Activated CD8-positive, alpha-beta memory T cell treated with anti-CD3 and anti-CD28 coated beads, Interleukin-2, amount 50 U/mL, for 4 hours (primary cell): ENCODE measurements at places on chromosomes 11 and 22.

DNA sequence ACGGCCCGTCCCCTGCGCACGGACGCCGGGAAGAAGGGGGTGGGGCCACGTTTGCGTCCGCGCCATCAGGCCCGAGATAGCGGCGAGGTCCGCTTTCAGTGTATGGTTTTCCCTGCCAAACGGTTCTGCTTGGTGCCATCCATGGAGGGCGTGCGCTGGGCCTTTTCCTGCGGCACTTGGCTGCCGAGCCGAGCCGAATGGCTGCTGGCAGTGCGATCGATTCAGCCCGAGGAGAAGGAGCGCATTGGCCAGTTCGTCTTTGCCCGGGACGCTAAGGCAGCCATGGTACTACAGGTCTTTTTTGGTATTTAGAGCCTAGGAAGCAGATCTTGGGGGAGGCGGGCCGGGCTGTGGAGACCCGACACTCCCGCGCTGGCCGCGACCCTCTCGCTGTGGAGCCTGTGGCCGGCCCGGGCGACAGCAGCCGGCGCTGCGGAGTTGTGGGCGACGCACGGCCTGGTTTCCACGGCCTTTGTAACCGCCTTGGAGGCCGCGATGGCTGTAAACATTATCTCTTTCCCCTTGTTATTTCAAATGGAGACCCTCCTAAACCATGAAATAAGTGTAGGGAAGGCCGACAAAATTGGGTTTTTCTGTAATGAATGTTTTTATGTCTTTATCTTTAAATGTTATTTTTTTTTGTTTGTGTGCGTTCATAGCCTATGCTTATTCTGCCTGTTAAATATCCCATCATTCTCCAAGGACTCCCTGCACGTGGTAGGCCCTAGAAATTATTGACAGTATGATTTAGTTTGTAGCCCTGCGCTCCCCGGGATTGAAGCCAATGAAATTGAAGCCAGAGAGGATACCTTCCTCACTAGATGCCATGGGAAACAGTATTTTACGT lies at the start of gene AASDHPPT:
Gene AASDHPPT (plus strand): TSS at position 54 of the 847 bp plus-strand sequence. CDS start 49 bp downstream, at position 103.
- DNase-seq: no peak

DNA sequence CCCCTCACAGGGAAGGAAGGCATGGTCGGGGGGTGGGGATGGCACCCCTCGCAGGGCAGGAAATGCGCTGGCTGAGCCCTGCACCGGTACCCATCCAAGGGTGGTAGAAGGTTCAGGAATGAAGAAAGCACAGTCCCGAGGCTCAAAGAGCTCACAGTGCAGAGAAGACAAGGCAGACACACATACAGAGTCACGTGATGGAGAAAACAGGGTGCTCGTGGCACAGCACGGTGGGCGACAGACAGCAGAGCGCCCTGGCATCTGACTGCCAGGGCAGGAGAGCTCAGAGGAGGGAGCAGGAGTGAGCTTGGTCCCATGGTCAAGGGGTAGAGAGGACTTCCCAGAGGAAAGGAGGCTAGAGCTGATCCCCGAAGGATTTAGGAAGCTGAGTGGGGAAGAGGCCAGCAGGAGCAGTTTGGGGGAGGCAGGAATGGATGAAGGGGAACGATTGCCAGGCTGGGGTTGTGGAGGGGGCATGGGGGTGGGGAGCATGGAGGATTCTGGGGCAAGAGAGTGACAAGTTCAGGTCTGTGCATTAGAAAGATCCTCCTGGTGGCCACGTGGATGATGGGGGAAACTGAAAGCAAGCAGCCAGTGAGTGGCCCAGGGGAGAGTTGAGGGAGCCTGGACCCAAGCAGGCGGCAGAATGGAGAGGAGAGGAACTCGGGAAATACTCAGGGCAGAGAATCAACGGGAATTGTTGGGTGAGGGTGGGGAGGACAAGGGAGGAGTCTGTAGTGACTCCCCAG lies 43.9 kb downstream of the PDE2A start:
- DNase-seq: no peak

GRCh38 chr11:29996016-29996415 lies 20.8 kb downstream of the KCNA4 start:
- no peak for DNase-seq

DNA sequence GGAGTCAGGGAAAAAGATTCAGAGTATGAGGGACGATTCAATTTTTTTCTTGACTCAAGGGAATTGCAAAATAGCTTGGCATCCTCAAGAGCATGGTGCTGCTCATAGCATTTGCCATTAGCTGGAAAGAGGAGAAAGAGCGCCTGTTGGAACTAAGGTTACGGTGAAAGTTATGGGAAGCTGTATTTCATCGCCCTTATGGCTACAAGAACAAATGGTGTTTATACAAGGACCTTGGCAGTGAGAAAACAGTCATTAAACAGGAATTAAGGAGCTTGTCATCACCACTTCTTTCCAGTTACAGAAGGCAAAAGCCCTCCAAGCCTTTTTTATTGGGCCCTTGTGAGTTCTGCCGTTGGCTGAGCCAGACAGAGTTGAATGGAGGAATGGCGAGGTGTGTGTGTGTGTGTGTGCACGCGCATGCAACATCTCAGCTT lies 74.2 kb downstream of the ALX4 start:
- DNase-seq: no peak

DNA sequence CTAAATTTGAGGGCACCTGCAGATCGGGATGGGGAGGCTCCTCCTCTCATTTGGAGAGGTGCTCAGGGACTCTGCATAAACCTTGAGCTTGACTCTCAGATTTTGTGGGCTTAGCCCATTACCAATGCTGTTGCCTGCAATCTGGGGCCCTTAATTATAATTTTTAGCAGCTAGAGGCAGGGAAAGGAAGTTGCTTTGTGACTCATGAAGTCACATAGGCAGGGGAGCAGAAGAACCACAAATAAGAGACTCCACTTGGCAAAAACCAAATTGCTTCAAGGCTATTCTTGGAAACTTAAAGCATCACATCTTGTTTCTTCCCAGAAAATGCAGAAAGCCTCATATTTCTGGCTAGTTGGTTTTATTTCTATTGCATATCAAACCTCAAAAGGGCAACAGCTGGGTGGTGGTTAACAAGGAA lies 46.9 kb downstream of the MICAL2 start:
- DNase-seq: no peak

DNA sequence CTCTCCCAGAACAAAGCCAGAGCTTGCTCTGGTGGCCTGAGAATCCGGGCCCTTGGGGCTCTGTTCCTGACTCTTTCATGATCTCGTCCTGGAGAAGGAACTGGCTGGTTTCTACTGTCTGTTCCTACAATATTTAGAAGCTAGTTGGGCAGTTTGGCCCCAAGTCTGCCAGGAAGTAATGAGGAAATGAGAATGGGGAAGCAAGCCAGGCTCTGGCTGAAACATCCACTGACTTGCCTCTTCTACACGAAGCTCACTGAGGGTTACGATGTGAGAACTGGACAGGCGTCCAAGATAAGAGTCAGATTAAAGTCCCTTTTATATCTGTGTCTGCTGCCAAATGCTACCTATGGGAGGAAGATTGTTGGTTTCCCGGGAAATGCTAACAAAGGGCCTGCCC lies 110.0 kb upstream of the KIRREL3 start:
- no peak for DNase-seq

DNA sequence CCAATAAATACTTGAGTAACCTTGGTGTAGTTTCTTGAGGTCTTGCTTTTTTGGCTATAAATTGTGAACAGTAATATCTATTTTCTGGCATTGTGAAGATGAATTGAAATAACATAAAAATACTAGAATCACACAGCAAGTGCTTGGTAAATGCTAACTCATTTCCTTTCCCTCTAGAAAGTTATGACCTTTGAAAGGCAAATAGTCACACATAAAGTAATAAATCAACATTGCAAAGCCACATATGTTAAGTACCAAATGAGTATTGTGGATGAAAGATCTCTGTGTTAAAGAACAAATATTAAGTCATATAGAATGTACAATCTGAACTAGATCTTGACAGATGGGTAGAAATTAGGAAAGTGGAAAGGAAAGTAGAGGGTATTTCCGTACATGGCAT lies 559.6 kb upstream of the CCDC90B start:
- DNase-seq: no peak

GRCh38 chr11:64643920-64644646 lies 53.1 kb downstream of the SLC22A12 start:
- DNase-seq: no peak

- no peak for DNase-seq
Observed at GRCh38 chr22:41568811-41569210, 8.0 kb downstream of the CSDC2 start.

GRCh38 chr11:420911-421321 lies 6.1 kb upstream of the SIGIRR start:
- DNase-seq: no peak

- no peak for DNase-seq
Observed at GRCh38 chr11:19509215-19509614, 203.4 kb upstream of the NAV2 start.

DNA sequence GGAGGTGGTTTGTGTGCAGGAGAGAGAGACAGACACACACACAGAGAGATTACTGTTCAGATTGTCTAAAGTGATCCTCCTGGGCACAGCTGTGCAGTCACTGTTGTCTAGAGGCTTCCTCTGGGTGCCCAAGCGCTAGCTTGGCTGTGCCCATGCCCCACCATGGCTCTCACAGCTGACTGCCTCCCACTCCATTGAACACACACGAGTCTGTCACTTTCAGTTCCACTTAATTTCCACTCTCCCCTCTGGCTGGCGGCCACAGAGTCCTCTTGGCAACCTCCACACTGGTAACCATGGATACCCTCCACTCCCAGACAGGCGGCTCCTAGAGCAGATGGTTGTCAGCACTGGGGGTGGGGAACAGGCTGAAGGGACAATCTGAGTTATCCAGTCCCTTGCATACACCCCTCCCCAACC lies 29.1 kb downstream of the MAP6 start:
- no peak for DNase-seq

GRCh38 chr11:1839924-1840779 lies 1.4 kb downstream of the TNNI2 start:
- DNase-seq: no peak

DNA sequence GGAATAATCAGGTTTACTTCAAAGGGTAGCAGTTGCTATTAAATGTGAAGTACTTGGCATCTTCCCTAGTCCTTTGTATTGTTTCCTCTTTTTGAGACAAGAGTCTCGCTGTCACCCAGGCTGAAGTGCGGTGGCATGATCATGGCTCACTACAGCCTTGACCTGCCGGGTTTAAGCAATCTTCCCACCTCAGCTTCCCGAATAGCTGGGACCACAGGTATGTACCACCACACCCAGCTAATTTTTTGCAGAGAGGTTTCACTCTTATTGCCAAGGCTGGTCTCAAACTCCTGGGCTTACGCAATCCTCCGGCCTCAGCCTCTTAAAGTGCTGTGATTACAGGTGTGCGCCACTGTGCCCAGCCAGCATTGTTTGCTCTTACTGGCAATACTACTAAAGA lies 36.2 kb upstream of the RAPSN start:
- no peak for DNase-seq

GRCh38 chr22:30239488-30240405 lies 6.8 kb downstream of the LIF start:
- no peak for DNase-seq

DNA sequence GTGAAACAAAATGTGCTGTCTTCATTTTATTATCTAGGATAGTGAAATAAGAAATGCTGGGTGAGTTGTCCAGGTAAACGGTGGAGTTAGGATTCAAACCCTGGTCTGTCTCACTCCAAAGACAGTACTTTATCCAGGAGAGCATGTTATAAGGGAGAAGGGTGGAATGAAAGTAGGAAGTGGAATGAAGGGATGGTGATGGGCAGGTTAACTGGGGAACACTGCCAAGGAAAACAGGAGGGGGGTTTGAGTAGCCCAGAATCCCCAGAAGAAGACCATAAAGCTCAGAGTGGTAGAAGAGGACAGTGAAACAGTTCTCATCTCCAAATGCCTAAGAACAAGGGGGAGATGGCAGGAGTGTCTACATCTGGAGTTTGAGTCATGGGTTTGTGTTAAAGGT lies 169.0 kb downstream of the BARX2 start:
- DNase-seq: no peak

DNA sequence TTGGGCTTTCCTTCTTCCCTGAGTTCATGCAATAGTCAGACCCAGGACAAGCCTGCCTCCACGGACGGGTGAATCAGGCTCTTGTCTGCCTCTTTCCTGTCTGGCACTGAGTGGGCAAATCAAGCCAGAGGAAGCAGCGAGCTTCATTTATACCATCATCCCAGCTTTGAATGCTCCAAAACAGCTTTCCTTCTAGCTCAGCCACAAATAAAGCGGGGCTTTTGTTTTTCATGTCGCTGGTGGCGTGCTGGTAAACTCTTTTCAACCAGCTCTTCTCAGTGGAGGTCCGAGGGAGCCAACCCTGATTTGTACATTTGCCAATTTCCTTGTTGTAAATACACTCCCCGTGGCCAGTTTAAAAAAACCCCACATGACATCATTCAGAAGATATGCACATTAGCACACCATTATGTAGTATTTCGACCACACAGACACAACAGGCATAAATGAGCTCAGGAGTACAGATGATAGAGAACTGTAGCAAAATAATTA lies 8.6 kb downstream of the C11orf91 start:
- no peak for DNase-seq

DNA sequence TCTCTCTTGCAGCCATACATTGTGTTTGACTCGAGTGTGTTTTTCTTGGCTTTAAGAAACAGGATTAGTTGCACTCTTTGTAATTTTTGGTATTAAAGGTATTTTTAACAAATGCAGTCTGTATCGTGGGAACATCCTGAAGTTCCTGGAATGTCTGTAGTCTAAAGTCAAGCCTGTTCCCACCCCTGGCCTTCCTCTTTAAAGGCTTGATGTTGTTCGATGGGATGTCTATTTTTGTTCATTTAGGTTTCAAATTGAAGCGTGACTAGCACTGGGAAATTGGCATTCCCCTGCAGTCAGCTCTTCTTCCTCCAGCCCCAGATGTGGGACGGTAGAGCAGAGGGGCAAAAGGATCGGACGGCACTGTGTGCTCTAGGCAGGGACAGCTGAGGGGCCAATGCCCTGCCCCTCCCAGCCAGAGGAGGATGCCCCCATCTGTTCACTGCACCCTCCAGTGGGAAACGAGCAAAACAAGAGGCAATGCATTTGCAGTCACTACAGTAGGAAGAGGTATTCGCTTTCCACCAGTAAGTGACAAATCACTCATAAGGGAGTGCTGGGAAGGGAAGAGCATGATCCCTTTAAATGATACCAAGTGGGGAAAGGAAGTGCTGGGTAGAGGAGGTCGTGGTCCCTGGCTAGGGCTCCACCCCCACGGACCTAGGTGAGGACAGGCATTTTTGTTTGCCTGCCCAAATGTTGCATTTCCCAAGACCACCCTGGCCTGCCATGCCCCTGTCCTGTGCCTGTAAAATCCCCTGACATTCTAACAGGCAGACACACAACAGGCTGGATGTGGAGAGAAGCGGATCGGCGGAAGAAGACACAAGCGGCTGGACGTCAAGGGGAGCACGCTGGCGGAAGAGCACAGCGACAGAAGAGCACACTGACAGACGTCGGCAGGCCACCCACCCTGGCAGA lies 47.4 kb upstream of the SEPTIN5 start:
- DNase-seq: no peak

- no peak for DNase-seq
Observed at GRCh38 chr22:39962071-39962470, 1.9 kb downstream of the TMA7B start.
